ENCODE measurements at places on chromosomes 11 and 22. TPM values are rescaled to one million over a fixed set of nuclear protein-coding genes. Genes with fewer than 3 reads are reported as not detected.

- H3K4me1 ChIP-seq: peaks cover 38% of the 10 kb centered on the region
- no peaks in the 10 kb centered on the region for H3K36me3 ChIP-seq
- H3K27me3 ChIP-seq: peaks cover 19% of the 10 kb centered on the region
Measured at GRCh38 chr11:33772300-33772699, 2.0 kb downstream of the FBXO3 start.

OR51E1 gene
- not detected for total RNA-seq

CDKN1C gene
- 1.0 TPM for total RNA-seq

- H3K36me3 ChIP-seq: no peaks in the 10 kb centered on the region
- no peak overlapping the region for H3K4me3 ChIP-seq
- H3K4me1 ChIP-seq: no peaks in the 10 kb centered on the region
- H3K27ac ChIP-seq: no peak overlapping the region
- H3K27me3 ChIP-seq: peaks cover 11% of the 10 kb centered on the region
- DNase-seq: peak; percentile 67
Measured at GRCh38 chr11:70755410-70756158, 357.3 kb downstream of the CTTN start.

MYEOV gene
- total RNA-seq: not detected

GRCh38 chr11:91194546-91194945 is 971.7 kb upstream of the CHORDC1 start:
- no peaks in the 10 kb centered on the region for H3K27me3 ChIP-seq
- H3K27ac ChIP-seq: no peak overlapping the region
- H3K36me3 ChIP-seq: no peaks in the 10 kb centered on the region
- H3K4me3 ChIP-seq: no peak overlapping the region

GRCh38 chr11:94768602-94769541 is 716 bp downstream of the AMOTL1 start:
- H3K27ac ChIP-seq: no peak overlapping the region
- H3K36me3 ChIP-seq: no peaks in the 10 kb centered on the region
- H3K4me3 ChIP-seq: peak overlapping the region; percentile 68

DNA sequence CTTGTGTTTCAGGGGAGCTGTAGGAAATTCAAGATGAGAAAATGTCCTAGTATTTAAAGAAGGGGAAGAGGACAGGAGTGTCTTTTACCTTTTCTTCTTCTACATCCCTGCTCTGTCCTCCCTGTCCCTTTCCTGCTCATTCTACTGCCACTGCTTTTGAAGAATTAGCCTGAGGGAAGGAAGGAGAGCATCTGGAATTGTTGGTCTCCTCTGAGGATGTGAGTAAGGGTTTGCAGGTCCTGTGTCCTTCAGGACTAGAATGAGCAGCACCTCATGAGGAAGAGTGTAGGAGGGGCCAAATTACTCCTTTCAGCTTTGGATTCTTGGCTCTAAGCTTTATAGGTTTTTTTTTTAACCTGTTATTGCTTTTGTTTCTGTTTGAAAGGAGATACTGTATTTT is 24.2 kb downstream of the SNU13 start:
- H3K27me3 ChIP-seq: no peaks in the 10 kb centered on the region
- H3K36me3 ChIP-seq: peaks cover 21% of the 10 kb centered on the region
- no peak overlapping the region for H3K4me3 ChIP-seq
- peak overlapping the region; percentile 52 for H3K27ac ChIP-seq
- H3K4me1 ChIP-seq: peaks cover 15% of the 10 kb centered on the region
- no peak for DNase-seq

DNA sequence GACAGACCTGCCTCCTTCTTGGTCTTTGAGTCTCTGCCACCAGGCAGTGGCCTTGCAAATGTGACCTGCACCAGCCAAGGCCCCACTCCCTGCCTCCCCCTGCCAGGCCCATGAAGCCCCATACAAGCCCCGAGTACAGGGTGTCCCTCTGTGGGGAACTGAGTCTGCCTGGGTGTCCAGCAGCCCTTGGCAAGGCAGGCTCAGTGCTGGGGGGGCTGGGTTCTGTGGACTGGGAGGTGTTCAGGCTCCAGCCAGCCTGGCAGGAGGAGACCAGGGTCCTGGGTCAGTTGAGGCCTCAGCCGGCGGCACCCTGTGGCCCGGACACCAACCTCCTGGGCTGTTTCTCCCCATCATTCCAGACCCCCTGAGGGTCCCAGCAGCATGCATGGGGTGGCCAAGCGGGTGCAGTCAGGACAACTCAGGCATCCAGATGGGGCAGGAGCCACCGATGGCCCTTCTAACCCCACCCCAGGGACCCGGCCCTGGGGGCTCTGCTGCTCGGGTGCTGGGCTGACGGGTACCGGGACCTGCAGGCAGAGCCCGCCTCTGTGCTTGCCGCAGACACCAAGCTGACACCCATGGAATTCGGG is 5.7 kb downstream of the MUC5AC start:
- H3K4me3 ChIP-seq: no peak overlapping the region
- no peak for DNase-seq
- no peaks in the 10 kb centered on the region for H3K4me1 ChIP-seq
- no peak overlapping the region for H3K27ac ChIP-seq
- H3K27me3 ChIP-seq: no peaks in the 10 kb centered on the region

DNA sequence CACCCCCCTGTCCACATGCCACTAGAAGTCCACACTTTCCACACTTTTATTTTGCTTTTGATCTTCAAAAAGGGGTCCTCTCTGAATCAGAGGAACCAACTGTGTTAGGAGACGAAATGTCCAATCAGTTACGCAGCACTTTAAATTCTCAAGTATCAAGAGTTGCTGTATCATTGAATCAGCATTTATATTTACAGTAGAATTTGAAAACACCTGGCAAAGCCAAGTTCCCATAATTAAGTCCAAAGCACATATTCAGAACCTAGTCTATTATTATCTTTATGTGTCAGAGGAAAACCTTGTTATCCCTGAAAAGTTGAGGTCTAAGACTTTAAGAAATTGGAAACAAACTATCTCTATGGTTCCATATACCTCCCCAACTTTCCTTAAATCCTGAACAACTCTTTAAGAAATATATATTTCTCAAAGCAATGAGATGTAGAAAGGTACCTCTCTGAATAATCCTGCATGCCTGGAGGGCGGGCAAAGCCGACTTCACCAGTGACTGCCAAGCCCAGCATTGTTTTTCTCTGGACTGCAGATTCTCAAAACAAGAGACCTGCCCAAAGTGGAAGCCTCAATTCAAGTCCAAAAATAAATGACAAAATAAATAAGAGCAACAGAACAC is 75.9 kb upstream of the ARFGAP3 start:
- H3K36me3 ChIP-seq: peaks cover 10% of the 10 kb centered on the region
- H3K4me1 ChIP-seq: peaks cover 74% of the 10 kb centered on the region
- H3K27me3 ChIP-seq: no peaks in the 10 kb centered on the region
- peak overlapping the region; percentile 19 for H3K4me3 ChIP-seq
- H3K27ac ChIP-seq: peak overlapping the region; percentile 90

- H3K36me3 ChIP-seq: no peaks in the 10 kb centered on the region
- H3K27me3 ChIP-seq: no peaks in the 10 kb centered on the region
- H3K4me1 ChIP-seq: no peaks in the 10 kb centered on the region
- no peak overlapping the region for H3K4me3 ChIP-seq
- no peak overlapping the region for H3K27ac ChIP-seq
Measured at GRCh38 chr22:33535937-33536875, 384.1 kb downstream of the LARGE1 start.

- no peaks in the 10 kb centered on the region for H3K4me1 ChIP-seq
- H3K4me3 ChIP-seq: no peak overlapping the region
- no peaks in the 10 kb centered on the region for H3K27me3 ChIP-seq
- DNase-seq: no peak
Measured at GRCh38 chr11:113075586-113076095, 114.4 kb downstream of the NCAM1 start.

H19 gene
- not detected for total RNA-seq

MS4A4A gene
- total RNA-seq: not detected

TENM4 gene
- not detected for total RNA-seq

GRCh38 chr11:58928691-58929090 is 10.6 kb upstream of the GLYATL1 start:
- DNase-seq: no peak
- no peaks in the 10 kb centered on the region for H3K36me3 ChIP-seq

DNA sequence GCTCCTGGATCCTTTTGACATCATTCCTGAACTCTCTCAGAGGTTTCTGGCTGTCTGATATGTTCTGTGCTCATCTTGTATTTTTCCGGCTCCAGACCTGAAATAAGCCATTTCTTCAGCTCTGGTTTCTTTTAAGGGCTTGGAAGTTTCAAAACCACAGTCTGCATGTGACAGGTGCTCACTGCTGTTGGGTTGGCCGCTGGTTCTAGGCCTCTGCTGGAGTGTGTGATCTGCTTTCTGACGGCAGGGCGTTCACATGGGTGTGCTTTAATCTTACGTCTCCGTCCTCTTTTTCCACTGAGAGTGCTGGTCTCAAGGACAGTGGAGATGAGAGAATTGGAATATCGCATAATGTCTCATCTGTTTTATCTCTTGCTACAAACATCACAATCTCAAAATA is 10.3 kb downstream of the ZBED4 start:
- peak overlapping the region; percentile 65 for H3K27ac ChIP-seq
- no peak for DNase-seq
- H3K27me3 ChIP-seq: no peaks in the 10 kb centered on the region

OR4S1 gene
- not detected for total RNA-seq

DNA sequence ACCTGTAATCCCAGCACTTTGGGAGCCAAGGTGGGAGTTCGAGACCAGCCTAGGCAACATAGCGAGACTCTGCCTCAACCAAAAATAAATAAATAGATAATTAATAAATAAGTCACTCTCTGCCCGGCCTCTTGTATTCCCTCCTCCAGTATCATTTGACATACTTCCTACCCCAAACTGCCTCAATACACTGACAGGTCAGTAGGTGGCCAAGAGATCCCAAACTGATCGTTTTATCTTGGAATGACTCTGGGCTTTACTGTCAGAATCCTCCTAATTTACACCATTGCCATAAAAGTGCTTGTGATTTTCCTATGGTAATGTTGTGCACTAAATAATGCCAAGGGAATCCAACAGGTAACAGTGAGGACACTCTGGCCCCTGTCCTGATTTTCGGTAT is 94.2 kb downstream of the PDHX start:
- no peak overlapping the region for H3K27ac ChIP-seq
- no peaks in the 10 kb centered on the region for H3K27me3 ChIP-seq
- no peak for DNase-seq
- no peak overlapping the region for H3K4me3 ChIP-seq

DNA sequence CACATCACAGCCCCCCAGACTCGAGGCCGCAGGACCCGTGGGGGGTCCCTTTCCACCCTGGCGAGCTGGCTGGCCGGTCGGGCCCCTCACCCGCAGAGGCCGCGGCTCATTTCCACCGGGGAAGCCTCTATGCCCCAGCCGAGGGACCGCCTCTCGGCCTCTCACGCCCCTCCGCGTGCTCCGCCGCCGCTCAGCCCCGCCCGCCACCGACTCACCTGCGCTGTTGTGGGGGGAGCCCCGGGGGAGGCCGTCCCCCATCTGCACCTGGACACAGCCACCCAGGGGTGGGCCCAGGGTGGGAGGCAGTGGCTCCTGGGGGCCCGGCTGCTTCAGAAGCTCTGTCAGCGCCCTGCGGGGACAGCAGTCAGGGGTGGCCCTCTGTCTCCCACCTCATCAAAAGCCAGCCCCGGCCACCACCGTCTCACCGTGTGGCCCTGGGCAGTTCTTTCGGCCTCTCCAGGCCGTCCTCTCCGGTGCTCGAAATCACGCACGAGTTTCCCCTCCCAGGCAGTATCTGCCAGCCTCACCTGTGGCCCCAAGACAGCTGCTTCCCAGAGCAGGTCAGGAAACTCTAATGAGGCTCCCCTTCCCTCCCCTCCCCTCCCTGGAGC is 3.8 kb downstream of the SHISA8 start:
- no peak overlapping the region for H3K4me3 ChIP-seq
- H3K27me3 ChIP-seq: peaks cover 46% of the 10 kb centered on the region
- no peak overlapping the region for H3K27ac ChIP-seq
- H3K4me1 ChIP-seq: peaks cover 17% of the 10 kb centered on the region
- no peaks in the 10 kb centered on the region for H3K36me3 ChIP-seq

- H3K27ac ChIP-seq: no peak overlapping the region
- H3K4me3 ChIP-seq: no peak overlapping the region
- no peaks in the 10 kb centered on the region for H3K27me3 ChIP-seq
- DNase-seq: no peak
- H3K36me3 ChIP-seq: peaks cover 11% of the 10 kb centered on the region
Measured at GRCh38 chr11:72075109-72075508, 5.2 kb downstream of the NUMA1 start.

GRCh38 chr22:26170795-26171580 is 1.7 kb downstream of the SEZ6L start:
- H3K36me3 ChIP-seq: no peaks in the 10 kb centered on the region
- DNase-seq: peak; percentile 4
- no peak overlapping the region for H3K27ac ChIP-seq
- no peak overlapping the region for H3K4me3 ChIP-seq
- no peaks in the 10 kb centered on the region for H3K4me1 ChIP-seq

Data from activated naive CD8-positive, alpha-beta T cell treated with anti-CD3 and anti-CD28 coated beads for 36 hours (primary cell).